Right atrium auricular region (tissue), 2 donors: ENCODE measurements at places on chromosomes 11 and 22.

- DNase-seq: no peak
These were observed 52.6 kb downstream of the SWAP70 start for GRCh38 chr11:9716275-9717039.

DNA sequence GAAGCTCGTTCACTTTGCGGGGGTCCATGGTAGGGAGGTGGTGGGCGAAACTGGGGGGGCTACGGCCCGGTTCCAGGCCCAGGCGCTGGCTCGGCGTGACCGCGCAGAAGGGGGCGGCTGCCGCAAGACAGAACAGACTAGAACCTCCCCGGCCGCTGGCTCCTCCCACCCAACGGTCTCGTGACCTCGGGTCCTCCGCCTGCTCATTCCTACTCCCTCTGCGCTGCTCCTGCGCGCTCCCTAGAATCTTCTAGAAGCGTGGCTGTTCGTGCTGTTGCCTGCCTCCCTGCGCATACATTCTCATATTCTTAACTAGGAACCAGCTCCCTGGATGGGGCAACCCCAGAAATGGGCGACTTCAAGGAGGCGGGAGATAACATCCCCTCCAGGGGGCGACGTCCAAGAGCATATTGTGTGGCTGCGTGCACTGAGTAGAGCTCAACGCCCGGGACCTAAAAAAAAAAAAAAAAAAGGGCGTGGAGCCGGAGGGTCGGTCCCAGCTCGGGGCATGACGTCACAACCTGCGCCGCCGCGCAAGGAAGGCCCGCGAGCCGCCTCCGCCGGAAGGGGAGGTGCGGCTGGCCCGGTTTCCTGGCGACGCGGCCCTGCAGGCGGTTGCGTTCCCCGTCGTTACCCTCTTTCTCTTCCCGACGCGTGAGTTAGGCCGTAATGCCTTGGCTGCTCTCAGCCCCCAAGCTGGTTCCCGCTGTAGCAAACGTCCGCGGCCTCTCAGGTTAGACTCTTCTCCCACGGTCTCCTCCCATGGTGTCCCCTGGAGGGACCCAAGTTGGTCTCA lies at the start of the genes ST13 and XPNPEP3:
TSS of gene ST13 (minus strand) at position 127 of the 796 bp plus-strand sequence. CDS start at position 28, 99 bp downstream.
TSS of gene XPNPEP3 (plus strand) at position 636 of the 796 bp plus-strand sequence. CDS start at position 670, 34 bp downstream.
- peak; percentile 97 for DNase-seq

GRCh38 chr11:81787584-81788049 lies 946.0 kb downstream of the FAM181B start:
- no peak for DNase-seq

DNA sequence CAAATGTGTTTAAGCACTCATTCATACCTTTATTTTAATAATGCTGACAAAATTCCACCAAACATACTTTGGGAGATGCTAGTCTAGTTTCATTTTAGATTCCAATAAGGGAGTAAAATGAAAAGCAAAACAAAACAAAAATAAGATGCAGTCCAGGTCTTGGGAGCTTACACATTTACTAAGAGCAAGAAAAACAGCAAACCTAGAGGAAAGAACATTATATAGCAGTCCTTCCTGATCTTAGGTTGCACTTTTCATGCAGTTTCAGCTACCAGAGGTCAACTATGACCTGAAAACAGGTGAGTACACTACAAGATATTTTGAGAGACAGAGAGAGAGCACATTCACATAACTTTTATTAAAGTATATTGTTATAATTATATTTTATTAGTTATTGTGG lies 1100.9 kb downstream of the DLG2 start:
- DNase-seq: no peak

- no peak for DNase-seq
These were observed 226.7 kb upstream of the PDGFD start for GRCh38 chr11:104390651-104391050.

- no peak for DNase-seq
These were observed 20.0 kb downstream of the TPBGL start for GRCh38 chr11:75260396-75261170.

- DNase-seq: no peak
These were observed 165.1 kb upstream of the NCAM1 start for GRCh38 chr11:112795911-112796649.
